ENCODE measurements at places on chromosomes 1 and 21.
A peak's percentile ranks its signal among the peaks of the same experiment; 100 is the strongest.

GRCh38 chr1:29525941-29526340 lies 289.6 kb downstream of the PTPRU start:
- no peak for DNase-seq

DNA sequence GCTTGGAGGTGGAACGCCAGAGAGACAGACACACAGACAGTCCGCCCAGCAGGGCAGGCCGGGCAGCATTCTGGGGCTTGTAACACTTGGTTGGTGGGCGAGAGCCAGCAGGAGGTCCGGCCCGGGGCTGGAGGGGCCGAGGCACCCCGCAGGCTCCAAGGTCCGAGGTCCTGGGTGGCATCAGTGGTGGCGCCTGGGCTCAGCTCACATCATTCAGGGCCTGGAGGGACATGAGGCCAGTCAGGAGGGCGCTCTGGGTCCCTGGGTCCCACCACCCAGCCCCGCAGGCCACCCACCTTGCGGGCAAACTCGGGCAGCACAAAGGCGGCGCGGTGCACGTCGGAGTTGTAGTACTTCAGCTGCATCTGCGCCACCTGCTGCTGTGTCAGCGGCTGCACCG lies 5.2 kb downstream of the SRM start:
- no peak for DNase-seq

- DNase-seq = no peak
Observed at GRCh38 chr1:43530483-43531106, at the start of gene PTPRF. Gene PTPRF (plus strand): TSS chr1:43530883. CDS start chr1:43545076, 14,193 bp downstream.

GRCh38 chr1:6176779-6177178 lies 3.3 kb downstream of the CHD5 start:
- DNase-seq = no peak

DNA sequence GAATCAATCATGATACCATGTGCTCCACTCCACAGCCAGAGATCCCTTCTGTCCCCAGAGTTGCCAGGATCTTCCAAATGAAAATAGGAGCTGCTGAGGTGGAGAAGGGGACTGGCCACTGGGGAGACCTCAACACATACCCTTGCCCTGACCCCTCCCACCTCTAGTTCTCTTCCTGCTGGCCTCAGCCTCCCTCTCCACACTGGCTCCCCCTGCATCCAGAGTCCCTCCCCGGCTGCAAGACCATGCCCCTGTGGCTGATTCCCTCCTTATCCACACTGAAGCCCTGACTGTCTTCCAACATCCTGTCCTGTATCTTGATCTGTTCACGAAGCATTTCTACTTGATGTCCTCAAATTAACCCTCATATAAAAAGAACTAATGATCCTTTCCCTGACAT lies 21.1 kb upstream of the CDK18 start:
- no peak for DNase-seq

GRCh38 chr1:23344987-23345472 lies 946 bp upstream of the HNRNPR start:
- no peak for DNase-seq

DNA sequence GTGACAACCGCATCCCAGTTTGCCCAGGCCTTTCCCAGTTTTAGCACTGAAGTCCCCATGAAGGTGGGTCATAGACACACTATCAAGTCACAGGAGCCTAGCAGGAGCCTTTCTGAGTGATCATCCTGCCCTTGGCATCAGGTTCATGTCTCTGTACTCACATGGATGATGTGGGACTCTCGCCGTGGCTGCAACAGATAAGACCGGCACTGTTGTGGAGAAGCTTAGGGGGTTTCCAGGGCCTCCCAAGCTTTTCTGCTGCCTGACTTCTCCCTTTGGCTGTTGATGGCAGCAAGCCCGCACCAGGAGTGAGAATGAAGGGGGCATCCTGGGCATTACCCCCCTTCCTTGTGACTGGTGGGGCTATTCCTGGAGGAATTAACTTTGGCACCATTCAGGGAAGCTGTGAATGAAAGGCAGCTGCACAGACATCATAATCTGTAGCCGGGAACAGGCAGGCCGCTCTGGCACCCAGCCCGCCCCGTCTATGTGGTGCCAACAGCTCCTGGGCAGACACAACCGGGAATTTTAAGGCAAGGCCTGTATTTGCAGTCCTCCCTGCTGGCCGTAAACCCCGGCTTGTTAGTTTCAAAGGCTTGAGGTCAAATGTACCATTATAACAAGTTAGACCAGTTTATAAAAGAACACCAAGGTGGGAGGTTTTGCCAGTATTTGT lies 148.6 kb downstream of the HUNK start:
- DNase-seq = no peak

DNA sequence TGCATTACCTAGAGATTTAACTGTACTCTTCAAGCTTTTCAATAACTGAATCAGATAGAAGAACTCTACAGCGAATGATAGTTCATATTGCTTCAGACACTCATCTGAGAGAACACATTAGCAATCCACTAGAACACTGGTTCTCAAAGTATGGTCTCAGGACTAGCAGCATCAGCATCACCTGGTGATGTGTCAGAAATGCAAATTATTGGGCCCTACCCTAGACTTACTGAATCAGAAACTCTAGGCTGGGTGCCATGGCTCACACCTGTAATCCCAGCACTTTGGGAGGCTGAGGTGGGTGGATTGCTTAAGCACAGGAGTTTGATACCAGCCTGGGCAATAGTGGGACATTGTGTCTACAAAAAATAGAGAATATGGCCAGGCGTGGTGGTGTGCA lies 24.9 kb upstream of the GLIS1 start:
- no peak for DNase-seq

DNA sequence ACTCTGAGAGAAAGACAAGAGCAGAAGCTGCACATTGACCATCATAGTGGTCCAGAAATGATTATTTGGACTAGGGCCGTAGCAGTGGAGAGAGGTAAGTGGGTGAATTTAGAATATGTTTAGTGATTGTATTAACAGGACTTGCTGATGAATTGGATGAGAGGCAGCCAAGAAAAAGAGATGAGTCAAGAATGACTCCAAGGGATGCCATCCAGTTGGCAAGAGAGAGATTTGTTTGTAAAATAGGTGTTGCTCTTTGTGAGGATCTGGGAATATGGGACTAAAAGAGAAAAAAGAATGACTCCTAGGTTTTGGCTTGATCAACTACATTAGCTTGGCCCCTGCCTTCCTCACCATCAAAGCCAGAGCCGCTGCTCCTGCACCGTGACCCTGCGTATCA lies 54.2 kb upstream of the ARTN start:
- DNase-seq = peak; percentile 36

GRCh38 chr1:176847052-176847451 lies 317.5 kb downstream of the ASTN1 start:
- DNase-seq = no peak

- no peak for DNase-seq
Observed at GRCh38 chr1:150015651-150016131, 5.2 kb upstream of the OTUD7B start.

GRCh38 chr1:159300146-159300545 lies 2.0 kb upstream of the FCER1A start:
- no peak for DNase-seq

GRCh38 chr1:155971910-155972809 lies 6.2 kb downstream of the ARHGEF2 start:
- DNase-seq = no peak

DNA sequence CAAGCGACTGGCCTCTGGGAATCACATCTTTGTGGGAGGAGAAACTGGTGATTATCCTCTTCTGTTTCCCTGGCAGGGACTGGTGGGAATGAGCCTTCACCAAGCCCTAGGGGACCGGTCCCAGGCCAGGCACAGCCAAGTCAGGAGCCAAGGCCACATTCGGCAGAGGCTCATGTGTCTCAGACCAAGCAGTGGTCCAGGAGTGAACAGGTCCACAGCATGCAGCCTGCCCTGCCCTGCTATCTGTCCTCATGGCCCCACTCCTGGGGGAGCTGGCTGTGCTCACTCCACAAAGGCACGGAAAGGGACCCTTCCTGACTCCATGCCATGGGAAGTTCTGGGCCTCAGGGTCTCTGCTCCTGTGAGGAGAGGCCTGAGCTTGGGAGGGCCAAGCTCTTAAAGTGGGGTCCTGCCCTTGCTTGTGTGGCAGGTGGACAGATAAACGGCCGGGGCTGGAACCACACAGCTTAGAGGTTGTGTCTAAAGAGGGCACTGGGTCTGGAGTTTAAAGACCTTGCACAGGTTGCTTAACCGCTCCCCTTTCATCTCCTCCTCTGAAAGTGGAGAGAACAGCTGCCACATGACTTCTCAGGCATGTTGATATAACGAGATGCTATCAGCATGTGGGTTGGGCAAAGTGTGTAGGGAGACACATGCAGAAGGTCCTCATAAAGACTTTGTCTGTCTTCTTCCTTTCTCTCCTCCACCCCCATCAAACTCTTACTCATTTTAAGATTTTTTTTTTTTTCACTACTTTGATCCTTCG lies 57.5 kb downstream of the CASQ2 start:
- no peak for DNase-seq

DNA sequence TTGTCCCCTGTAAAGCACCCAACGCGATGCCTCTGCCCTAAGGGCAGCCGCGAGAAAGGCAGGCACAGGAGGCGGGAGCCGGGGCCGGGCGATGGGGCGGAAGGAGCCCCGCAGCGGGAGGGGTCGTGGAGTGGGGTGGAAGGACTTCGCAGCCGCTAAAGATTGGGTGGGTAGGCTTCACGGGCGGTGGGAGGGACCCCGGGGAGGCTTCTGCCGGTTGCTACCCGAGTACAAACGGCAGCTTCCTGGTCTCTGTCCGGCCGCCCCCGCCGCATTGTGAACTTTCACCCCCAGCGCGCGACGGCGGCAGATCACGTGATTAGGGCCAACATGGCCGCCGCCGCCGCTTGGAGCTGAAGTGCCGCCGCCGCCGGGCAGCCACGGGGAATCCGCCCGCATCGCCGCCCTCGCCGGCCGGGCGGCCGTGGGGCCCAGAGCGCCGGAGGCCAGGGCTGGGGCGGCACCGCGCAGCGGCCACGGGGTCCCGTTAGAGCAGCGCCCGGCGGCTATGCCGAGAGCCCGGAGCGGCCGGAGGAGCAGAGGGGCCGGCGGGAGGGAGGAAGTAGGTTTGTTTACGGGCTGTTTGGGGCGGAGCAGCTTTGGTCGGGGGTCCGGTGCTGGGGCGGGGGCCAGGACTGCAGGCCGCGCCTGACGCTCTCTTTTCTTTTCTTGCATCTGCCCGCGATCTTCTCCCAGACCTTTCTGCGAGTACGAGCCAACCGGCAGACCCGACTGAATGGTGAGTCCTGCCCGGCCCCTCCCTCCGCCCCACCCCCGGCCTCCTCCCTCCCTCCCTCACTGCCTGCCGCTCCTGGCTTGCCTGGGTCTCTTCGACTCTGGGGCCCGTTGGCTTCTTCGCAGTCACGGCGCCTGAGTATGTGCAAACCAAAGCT lies 42.4 kb downstream of the TMEM53 start:
- DNase-seq = peak; percentile 62

- DNase-seq = no peak
Observed at GRCh38 chr1:44811234-44811633, 2.9 kb downstream of the BTBD19 start.

DNA sequence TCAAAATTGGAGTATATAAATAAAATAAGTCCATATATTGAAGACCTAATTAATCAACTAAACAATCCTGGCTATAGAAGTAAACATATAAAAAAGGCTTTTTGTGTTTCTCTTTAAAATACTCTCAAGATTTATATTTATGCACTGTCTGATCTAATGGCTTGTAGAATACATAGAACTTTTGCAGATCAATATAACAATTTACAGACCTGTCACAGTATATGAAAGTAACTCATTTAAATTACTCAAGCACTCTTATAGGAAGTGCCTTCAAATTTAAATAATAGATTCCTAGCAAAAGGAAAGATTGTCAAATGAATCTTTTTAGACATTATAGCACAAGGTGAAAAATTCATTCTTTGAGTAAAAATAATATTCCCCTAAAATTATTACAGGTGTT lies 615.8 kb upstream of the RGS18 start:
- no peak for DNase-seq

GRCh38 chr1:226104671-226105121 lies 42.2 kb downstream of the H3-3A start:
- DNase-seq = no peak

GRCh38 chr1:202349206-202349928 lies 868 bp downstream of the PPP1R12B start:
- DNase-seq = no peak

DNA sequence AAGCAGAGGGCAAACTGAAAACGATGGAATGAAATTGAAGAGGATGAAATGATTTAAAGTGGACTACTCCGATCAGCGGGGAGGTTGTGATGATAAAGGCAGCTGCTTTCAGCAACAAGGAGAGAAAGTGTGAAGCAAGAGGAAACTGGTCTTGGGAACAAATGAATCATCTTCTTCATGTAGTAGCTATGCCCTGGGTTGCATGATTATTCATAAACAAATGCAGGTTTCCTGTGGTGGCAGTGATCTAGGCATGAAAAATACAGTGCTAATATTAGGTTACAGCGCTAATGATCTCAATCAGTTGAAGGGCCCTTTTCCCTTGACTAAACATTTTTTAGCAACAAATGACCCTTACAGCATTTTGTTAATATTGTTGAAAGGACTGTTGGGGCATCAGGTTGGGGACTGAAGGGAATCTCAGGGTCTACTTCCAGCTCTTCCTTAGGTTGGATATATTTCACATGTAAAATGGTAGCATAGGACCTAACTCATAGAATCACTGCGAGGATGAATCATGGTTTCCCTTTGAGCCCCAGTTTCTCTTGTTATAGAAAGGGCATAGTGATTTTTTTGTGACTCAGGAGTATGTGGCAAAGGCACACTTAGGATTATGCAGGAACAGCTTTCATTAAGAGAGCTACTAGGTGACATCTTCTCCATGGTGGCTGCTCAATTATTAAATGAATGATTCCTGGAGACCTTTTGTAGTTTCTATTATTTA lies 1.9 kb upstream of the ZFYVE9 start:
- DNase-seq = peak; percentile 85

GRCh38 chr1:16168622-16169360 lies 12.9 kb upstream of the EPHA2 start:
- DNase-seq = no peak

DNA sequence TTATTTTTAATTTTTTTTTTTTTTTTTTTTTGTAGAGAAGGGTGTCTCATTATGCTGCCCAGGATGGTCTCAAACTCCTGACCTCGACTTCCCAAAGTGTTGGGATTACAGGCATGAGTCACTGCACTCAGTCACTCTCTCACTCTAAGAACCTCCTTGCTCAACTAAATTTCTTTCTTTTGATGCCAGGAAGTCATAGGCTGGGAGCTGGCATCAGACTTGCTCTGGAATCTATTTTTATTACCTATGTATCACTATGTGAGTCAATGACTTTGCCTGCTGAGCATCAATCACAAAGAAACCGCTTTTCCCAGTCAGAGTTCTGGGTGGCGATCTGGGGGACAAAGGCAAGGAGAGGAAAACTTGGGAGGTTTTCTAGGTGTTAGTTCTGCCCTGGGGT lies 35.5 kb upstream of the PARP1 start:
- DNase-seq = no peak

GRCh38 chr21:45293220-45293725 lies 5.6 kb upstream of the POFUT2 start:
- DNase-seq = no peak
